Effector CD4-positive, alpha-beta T cell (primary cell): ENCODE measurements at places on chromosomes 3 and 15.

DNA sequence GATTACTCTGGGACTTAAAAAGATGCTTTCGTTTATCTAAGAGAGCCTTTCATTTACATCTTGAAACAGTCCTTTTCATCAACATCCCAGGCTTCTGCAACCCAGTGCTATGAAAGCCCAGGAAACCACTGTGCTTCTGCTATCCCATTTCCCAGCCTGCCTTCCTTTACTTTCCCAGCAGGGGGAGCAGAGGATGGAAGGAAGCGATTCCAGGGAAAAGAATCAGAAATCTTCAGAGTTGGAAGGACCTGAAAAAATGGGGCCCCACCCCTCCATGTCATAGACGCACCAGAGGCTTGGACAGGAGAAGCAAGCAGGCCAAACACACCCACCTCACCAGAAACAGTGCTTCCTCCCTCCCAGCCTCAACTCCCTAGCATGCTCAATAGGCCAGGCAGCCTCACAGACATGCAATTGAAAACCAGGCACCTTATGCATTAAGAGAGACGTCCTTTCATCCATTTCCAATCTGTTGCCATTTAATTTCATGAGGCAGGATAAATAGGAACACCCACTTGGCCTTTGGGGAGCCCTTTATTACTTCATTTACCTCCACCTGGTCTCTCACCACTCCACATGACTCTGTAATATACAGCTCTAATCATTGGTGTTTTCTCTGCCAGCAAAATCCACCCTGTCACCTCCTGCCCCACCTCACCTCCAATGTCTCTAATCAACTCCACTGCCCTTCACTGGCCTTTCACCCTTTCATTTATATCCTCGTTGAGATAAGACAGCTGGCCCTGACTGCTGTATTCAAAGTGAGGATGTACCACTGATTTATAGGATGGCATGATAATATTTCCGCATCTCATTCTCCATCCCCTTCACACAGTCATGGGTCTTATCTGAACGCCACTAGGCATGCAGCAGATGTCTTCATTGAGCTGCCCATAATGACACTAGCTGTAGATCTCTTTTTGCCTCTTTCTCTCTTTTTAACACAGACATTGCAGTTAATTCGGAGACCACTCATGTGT, 583.9 kb downstream of the NTRK3 start:
- DNase-seq: no peak

- DNase-seq: no peak
Measured at GRCh38 chr3:113516115-113516505, 1.2 kb upstream of the SPICE1 start.

DNA sequence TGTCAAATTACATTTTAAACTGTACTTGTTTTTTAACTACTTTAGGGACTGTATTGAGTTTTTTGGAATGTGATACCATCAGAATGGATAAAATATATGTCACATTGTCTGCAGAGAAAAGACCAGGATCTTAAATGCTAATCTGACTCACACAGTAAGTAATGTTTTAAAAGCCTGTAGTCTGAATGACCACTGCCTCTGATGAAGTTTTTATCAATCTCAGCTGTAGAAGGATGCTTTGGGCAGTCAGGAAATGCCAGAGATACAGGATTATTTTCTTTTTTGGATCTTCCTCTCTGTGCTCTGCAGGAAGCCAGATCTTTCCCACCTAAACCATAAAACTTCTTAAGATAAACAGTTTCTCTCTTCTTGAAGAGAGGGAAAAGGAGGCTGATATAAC, 73.1 kb upstream of the PRTG start:
- no peak for DNase-seq

- DNase-seq: no peak
Measured at GRCh38 chr3:176293276-176293675, 904.0 kb downstream of the TBL1XR1 start.

DNA sequence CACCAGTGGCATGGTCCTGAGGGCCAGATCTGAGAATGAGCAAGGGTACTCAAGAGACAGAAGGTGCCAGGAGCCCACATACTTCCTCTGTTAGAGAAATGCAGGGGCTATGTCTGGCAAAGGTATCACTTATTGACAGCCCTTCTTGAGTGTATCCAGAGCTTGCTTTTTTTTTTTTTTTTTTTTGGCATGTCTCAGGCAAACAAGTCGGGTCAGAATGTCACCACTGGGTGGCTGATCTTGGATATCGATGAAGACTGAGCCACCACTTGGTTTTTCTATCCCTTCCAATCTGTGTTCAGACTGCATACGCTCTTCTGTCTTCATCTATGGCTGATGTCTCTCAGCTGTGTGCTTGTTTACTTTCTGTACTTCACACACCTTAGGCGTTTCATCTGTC, 363.4 kb upstream of the C2CD4B start:
- DNase-seq: no peak
